ENCODE measurements at places on chromosomes 1 and 21.

DNA sequence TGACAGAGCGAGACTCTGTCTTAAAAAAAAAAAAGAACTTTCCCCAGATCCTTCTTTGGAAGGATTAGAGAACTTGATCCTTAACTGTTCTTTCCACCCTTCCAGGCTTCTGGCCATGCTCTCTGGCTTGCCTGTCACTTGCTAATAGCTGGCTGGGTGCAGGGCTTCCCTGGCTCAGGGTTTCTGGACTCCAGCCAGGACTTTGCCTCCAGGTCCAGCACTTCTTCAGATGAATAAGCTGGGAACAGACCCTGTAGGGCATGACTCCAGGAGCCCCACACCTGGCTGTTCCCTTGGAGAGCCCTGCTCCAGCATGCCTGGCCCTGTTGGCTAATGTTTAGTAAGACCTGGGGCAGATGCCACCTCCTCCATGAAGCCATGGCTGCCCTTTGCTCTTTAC is 3.3 kb upstream of the NT5C1A start:
- no peak for DNase-seq

DNA sequence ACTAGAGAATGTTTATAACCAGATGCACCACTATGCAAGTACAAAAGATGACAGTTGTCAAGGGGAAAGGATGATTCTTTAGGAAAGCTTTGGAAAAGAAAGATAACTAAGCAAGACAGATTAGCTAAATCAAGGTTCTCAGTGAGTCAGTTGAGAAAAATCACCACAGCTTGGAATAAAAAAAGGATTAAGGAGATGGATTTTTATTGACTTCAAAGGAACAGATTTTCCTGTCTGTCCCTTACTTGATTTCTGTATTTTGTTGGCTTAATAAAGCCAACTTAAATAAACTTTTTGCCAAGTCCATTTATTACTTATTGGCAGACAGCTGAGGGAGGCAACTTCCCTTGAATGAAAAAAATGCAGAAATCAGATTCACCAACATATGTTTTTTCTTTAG is 93.9 kb downstream of the NR5A2 start:
- no peak for DNase-seq

GRCh38 chr1:34879230-34879629 is 19.7 kb upstream of the SMIM12 start:
- DNase-seq, result no peak

DNA sequence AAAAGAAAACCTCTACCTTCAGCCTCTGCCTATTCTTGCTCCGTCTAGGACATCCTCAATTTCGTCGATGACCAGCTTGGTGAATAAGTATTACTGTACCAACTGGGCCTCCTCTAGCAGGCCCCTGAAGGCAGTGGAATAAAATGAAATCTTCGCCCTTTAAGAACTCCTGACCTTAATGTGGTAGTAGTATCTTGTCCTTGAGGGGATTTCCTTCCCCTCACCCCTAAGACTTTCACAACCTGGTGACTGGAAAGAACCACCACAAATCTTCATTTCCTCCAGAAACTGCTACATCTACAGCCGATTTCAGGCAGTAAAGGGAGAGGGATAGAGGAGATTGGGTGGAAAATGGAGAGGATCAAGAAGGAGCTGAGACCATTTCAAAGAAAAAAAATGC is 1.6 kb upstream of the HAX1 start:
- no peak for DNase-seq

GRCh38 chr1:37556712-37557196 is at the start of gene DNALI1:
TSS of gene DNALI1 (plus strand) at chr1:37556940. CDS start at chr1:37556995, 55 bp downstream.
- DNase-seq, result peak; percentile 95

DNA sequence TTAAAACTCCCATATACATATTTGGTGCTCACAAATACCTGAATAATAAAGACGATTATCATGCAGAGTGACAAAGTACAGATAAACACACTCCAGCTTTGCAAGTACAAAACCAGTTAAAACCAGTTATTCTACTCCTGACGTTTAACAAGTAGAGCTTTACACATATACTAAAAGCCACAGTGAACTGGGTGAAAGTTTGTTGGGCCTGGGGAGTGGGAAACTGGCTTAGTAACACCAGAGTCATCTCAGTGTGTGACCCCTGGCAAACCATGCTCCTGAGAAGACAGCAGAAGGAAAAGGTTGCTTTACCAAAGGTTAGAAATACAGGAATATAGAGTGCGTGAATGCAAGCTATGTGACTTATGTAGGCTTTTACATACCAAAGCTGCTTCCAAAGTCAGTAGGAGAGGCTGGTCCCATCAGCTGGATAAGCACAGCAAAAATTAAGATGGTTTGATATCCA is 148.1 kb downstream of the NRIP1 start:
- DNase-seq, result no peak

DNA sequence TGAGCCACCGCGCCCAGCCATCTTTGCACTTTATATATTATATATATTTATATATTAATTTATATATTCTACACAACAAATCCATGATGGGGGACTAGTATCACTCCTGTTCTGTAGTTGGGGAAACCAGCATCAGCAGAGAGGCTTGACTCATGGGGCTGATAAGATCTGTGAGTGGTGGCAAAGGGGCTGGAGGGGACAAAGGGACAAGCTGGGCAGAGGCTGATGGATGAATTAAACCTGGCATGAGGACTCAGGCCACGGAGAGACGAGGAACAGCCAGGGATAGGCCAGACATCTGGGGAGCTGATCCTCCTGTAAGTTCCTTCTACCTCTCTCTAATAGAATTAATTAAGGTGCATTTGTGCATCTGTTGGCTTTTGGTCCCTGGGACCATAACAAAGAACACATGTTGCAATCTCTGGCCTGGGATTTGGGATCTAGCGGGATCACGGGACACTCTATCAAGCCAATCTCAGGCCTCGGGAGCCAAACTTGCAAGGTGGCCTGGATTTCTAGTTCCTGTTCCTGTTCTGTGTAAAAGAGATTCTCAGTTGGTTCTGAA is 7.6 kb downstream of the CNR2 start:
- no peak for DNase-seq

GRCh38 chr1:221203224-221204054 is 324.2 kb downstream of the HLX start:
- DNase-seq, result peak; percentile 91

GRCh38 chr1:160680399-160680798 is 31.2 kb downstream of the CD48 start:
- no peak for DNase-seq

- peak; percentile 46 for DNase-seq
These were observed 40.9 kb upstream of the BEND5 start for GRCh38 chr1:48817505-48818114.

DNA sequence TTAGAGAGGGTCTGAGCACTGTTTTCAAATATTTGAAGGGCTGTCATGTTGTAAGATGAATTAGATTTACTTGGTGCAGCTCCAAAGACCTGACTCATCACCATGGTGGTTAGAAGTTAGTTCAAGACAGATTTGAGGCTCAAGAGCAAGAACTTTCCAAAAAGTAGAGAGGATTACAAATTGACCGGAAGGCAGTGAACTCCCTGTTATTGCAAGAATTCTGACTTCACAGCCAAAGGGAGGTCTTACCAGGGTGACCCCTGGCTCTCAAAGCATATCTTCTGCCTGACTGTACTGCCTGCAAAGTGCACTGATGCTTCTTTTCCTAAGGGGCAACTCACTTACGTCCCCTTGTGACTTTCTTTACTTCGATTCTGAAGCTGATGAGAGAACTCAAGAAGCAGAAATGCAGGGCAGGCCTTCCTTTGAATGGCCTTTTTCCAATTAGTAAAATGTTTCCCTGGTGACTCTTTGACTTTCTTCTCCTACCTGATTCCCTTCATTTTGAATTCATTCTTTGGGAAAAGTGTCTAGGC is 86.4 kb downstream of the NAV1 start:
- no peak for DNase-seq

GRCh38 chr1:54850069-54850730 is 36.8 kb downstream of the DHCR24 start:
- DNase-seq, result no peak

DNA sequence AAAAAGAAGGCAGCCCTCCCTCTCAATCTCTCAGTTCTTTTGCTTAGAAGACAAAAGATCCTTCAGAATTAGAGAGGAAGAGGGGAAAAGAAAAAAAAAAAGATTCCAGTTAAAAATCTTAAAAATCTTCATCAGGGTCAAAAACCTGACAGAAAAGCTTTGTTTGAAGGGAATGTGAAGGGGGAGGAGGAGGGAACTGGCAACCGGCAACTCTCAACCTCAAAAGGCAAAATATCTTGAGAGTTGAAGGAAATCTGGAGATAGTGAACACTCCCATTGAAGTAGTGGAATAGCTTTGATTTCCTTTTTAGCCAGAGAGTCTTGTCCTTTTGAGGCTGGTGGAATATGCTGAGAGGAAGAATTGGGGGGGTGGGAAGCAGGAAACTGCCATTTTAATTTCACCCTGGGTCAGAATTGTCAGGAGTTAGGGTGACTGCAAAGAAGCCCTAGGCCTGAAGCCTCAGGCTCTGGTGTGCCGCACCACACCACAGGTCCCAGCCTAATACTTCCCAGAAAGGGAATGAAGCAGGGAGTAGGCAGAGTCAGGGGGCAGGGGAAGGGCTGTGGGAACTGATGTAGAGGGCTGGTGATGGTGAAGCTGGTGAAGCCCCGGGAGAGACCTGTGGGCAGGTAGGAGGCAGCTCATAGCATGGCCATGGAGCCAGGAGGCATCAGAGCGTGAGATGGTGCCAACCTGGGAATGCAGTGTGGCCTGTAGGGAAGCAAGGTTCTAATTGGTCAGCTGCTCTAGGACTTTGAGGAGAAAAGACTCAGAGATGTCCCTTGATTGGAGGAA is 24.6 kb downstream of the KIRREL1 start:
- no peak for DNase-seq

DNA sequence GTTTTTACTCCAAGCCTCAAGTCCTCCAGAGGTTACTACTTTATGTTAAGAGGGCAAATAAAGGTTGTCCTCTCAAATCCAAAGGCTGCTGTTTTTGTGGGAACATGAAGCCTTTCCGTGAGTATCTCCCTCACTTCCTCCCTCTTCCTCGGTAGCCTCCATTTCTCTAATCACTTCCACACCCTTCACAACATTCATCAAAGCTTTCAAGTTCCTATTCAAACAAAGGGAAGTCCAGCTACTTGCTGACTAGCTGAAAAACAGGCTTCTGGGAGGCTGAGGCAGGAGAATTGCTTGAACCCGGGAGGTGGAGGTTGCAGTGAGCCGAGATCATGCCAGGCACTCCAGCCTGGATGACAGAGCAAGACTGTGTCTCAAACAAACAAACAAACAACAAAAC is 6.6 kb upstream of the CD48 start:
- DNase-seq, result no peak

DNA sequence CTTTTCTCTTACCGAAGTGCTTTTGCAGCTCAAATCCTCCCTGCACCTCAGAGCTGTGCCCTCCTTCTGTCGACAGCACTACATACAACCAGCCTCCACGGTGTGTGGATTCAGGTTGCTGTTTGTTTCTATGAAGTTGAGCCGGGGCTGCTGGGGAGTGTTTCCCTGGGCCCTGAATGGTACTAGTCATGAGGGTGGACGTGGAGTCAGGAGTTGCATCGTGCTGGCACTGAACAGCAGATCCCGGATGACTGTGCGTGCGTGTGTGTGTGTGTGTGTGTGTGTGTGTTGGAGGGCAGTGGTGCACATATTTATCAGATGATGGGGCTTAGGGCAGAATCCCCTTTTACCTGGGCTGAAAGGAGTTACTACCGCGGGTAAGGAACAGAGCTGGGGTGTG is 47.0 kb downstream of the ACTL8 start:
- no peak for DNase-seq

GRCh38 chr1:18629659-18630510 is 761 bp upstream of the PAX7 start:
- DNase-seq, result no peak

GRCh38 chr1:26287811-26288210 is 7.9 kb downstream of the SH3BGRL3 start:
- DNase-seq, result no peak

- DNase-seq, result no peak
These were observed 550 bp downstream of the RXFP4 start for GRCh38 chr1:155941845-155942531.

- DNase-seq, result peak; percentile 9
These were observed 273.3 kb downstream of the DUSP10 start for GRCh38 chr1:221468546-221468945.

DNA sequence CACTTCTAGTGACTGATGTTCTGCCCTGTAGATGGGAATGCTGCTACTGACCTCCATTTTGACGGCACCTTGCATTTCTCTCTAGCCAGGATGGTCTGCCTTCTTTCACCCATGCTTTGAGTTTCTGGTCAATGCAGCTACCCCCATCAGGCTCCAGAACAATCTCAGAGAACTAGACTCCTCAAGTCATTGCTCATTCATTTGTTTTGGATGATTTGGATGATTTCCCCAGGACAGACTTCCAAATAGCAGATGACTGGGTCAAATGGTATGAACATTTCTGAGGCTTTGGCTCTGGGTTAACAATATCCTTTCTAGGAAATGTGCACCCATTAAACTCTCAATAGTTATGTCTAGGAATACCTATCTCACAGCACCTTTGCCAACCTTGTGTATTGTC is 63.9 kb downstream of the CSMD2 start:
- no peak for DNase-seq

DNA sequence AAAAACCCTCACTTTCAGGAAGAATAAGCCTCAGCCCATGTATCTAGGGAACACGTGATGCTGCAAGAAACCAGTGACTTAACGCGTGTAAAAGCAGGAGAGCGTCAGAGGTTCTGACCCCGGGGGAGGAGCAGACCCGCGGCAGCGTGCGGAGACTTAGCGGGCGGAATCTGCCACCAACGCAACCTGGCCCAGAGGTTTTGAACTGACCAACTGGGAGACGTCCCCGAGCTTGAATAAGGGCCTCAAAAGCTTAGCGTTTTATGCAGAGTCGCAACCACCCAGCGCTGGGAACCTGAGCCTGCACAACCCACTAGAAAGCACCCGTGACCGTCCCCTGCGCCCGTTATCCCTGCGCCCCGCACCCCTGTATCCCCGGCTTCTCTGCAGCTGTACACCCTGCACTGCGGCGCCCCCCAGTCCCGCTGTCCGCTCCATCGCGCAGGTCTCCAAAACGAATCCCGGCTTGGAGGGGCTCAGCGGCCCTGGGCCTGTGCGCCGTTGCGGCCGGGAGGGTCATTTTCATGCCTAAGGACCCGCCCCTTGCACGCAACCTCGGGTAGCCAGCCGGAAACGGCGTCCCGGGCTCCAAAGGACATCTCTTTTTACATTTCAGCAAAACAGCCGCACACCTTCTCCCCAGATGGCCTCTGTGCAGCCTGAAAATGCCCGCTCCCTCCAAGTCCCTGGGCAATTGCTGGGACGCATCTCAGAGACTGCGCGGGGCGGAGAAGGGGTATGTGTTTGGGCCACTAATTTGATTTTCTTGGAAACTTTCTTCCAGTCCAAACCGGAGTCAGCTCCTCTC is 29.4 kb upstream of the TRIM17 start:
- no peak for DNase-seq

- DNase-seq, result no peak
These were observed 1461.0 kb downstream of the AMY1C start for GRCh38 chr1:105210747-105211146.

- peak; percentile 92 for DNase-seq
These were observed 34.8 kb upstream of the ZBTB40 start for GRCh38 chr1:22416555-22417454.

GRCh38 chr1:77473690-77474089 is 191.9 kb downstream of the AK5 start:
- no peak for DNase-seq

Data from SJCRH30 (cell line).